ENCODE measurements at places on chromosomes 13 and 19. TPM values are rescaled to one million over a fixed set of nuclear protein-coding genes. Genes with fewer than 3 reads are reported as not detected.

ZNF112 gene
- total RNA-seq: 7.6 TPM

CKM gene
- total RNA-seq: 0.12 TPM

CBARP gene
- total RNA-seq: 4.6 TPM

ADPRHL1 gene
- 0.75 TPM for total RNA-seq

GARIN5A gene
- not detected for total RNA-seq

CNFN gene
- not detected for total RNA-seq

MIA gene
- total RNA-seq: 0.62 TPM

C19orf73 gene
- 1.2 TPM for total RNA-seq

Measured in uterine smooth muscle cell (primary cell).